ENCODE measurements at places on chromosomes 1 and 21. TPM values are rescaled to one million over a fixed set of nuclear protein-coding genes. Genes with fewer than 3 reads are reported as not detected.

GRCh38 chr1:61487801-61488200, 237.1 kb downstream of the TM2D1 start:
- no peak for DNase-seq

DNA sequence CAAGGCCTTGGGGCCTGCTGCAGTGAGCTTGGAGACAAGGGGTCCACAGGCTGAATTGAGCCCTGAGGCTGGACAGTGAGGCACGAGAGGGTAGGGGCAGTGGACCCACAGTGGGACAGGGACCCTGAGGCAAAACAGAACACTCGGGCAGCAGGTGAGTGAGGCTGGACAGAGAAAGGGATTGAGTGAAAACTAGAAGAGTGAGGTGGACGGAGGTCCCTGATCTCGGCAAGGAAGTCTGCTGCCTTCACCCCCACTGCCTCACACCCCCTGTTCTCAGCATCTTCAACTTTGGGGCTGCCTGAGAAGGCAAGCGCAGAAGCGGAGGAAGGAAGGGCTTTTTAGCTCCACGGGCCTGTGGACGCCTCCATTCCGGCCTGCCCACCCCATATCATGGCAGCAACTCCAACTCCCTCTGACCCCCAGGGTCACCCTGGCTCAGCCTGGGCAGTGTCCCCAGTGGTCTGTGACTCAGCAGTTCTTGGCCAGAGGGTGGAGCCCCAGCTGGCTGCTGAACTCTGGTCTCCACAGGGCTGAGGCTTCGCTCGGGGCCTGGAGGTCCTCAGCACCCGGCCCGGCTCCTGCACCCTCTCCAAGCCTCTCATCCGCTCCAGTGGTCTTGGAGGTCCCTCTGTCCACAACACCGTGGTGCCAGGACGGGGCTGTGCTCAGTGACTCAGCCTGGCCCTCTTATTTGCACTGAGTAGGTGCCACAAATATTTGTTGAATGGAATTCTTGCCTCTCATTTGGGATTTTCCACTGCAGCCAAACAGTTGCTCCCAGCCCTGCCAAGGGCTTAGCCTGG, 60.0 kb upstream of the EPS8L3 start:
- DNase-seq: no peak

DNA sequence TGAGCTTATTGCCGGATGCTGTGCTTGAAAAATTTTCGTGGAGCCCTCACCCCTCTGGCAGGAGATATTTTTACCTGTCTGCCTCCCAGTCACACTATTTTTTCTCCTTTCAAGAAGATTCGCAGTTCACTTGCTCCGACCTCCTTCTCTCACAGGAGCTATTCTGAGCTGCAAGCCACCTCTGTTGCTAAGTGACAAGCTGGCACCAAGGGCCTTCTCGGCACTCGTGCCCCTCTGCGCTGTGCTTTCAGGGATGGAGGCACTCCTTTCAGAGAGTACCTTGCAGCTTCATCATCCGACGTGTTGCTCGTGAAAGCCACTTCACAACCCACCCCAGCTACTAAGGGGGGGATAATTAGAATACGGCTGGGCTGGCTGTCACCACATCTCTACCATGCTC, 11.6 kb downstream of the SLC6A17 start:
- no peak for DNase-seq

- no peak for DNase-seq
Observed at GRCh38 chr1:191634801-191635508, 523.3 kb upstream of the RGS18 start.

GPR157 gene
- 1.9 TPM for total RNA-seq

DMRTA2 gene
- total RNA-seq: 0.18 TPM

Data from neural crest cell (in vitro differentiated cells).